ENCODE measurements at places on chromosomes 11 and 22. TPM values are rescaled to one million over a fixed set of nuclear protein-coding genes. Genes with fewer than 3 reads are reported as not detected.
A peak's percentile ranks its signal among the peaks of the same experiment; 100 is the strongest.

OR4A16 gene
- not detected for total RNA-seq

PKDREJ gene
- 0.09 TPM for total RNA-seq

- DNase-seq = no peak
These were observed 74.2 kb downstream of the DGCR2 start for GRCh38 chr22:19047993-19048392.

DNA sequence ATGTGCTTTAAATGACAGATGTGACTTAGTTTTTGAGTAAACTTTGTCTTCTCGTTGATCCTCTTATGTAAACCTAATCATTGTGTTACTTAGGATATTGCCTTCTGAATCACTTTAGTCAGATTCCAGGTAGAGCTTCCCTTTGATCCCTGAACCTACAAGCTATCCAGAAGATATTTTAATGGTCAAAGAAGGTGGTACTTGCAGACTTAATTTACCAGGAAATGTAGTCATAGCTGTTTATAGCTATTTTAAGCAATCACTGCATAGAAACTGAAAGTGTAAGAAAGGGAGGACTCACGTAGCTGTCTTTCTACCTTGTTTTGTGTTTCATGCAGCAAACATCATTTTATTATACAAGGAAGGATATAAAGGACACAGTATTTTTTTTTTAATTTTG is 189.5 kb downstream of the DDX10 start:
- no peak for DNase-seq

C22orf15 gene
- total RNA-seq = 0.81 TPM

OR6T1 gene
- not detected for total RNA-seq

GRCh38 chr11:103798026-103798425 is 238.4 kb upstream of the DDI1 start:
- DNase-seq = no peak

CEND1 gene
- total RNA-seq = 0.81 TPM

DNA sequence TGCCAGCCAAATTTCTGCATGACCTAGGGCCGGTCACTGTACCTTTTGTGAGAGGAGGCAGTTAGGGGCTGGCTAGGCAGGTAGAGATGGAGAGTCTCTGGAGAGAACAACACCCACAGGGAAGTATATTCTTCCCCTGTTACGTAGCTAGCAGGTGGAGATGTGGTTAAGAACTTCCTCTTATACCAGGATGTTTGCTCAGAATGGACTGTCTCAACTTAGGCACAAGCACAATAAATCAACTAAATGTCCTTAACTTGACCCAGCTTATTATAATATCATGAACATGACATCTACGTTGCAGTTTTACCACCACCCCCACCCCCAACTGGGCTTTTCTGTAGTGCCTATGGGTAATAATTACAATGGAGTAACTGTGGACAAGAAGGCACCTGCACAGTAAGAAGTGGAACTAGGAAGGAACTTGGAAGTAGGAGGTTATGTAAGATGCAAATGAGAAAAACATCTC is 60.7 kb upstream of the MPEG1 start:
- no peak for DNase-seq

OR5P2 gene
- total RNA-seq = not detected

NCAM1 gene
- total RNA-seq = 2.2 TPM

DNA sequence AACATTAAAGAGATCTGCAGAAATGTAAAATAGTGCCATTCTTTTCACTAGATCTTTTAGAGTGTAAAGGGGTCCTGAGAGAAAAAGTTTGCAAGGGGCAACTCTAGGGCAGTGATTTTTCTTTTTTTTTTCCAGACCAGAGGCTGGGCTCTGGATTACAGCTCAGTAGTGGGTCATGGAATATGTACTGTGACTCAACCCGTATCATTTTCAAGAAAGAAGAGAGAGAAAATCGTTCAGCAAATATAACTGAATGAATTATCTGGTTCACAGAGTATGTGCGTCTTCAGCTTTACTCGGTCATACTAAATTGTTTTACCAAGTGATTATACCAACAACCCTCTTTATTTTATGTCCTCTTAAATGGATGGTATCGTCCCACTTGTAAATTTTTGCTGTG is 3.8 kb downstream of the CEP57 start:
- DNase-seq = no peak

DNA sequence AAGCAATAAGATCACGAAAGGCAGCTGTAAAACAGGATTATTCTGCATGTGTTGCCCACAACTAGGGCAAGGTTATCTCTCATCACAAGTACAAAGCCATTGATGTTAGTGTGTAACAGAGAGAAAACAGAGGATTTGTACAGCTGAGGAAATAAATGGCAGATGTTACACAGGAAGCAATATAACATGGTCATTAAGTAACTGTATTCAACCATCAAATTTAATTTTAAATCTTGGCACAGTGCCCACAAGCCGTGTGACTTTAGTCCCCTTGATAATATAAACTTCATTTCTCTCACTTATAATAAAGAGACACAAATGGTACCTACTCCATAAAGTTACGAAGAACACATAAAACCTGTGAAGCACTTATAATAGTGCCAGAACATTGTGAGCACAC is 17.3 kb downstream of the OR51E2 start:
- DNase-seq = no peak

OR52I2 gene
- total RNA-seq = not detected

GNAZ gene
- total RNA-seq = 5.0 TPM

- DNase-seq = no peak
These were observed 1278.0 kb upstream of the CNTN5 start for GRCh38 chr11:97742717-97743116.

DNA sequence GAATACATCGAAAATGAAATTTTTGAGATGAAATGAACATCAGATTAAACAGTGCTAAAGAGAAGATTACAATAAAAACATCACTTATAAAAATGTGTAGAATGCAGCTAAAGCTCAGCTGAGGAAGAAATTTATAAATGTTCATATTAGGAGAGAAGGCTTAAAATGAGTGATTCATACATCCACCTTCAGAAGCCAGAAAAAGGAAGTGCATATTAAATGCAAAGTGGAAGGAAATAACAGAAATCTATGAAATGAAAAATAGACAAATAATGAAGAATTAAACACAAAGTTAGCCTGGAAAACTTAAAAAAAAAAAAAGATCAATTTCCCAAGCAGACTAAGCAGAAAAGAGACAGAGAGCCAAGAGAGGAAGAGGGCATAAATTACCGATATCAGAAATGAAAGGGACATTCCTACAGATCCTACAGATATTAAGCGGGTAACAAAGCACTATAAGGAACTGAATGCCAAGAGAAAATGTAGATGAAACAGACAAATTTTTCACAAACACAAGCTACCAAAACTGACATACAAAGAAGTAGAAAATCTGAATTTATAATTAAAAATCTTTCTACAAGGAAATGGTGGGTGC is 7.2 kb upstream of the MOB2 start:
- DNase-seq = no peak

DGAT2 gene
- total RNA-seq = 2.6 TPM

KCTD14 gene
- 12.5 TPM for total RNA-seq

APOL5 gene
- total RNA-seq = not detected

- peak; percentile 20 for DNase-seq
These were observed 12.6 kb upstream of the ANO1 start for GRCh38 chr11:70065318-70066135.

VSIG2 gene
- not detected for total RNA-seq

- no peak for DNase-seq
These were observed 195.1 kb upstream of the PLET1 start for GRCh38 chr11:112455791-112456190.

- DNase-seq = no peak
These were observed 257.1 kb upstream of the TENM4 start for GRCh38 chr11:79697905-79698304.

DNA sequence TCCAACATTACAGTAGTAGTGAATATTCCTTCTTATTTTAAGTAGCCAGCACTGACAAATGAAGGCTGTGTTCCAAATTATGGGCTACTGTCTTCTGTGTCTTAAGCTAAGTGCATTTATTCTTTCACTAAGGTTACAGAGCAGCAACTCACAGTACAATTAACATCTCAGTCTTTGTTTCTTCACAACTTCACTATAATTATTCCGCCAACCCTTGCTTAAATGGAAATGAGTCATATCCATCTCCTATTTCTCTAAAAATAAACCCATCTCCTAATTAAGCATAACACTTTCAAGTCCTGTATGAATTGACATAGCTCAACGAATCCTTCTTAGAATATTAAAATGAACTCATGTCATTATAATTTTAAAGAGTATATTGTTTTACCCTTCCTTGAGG is 6.7 kb downstream of the ETS1 start:
- no peak for DNase-seq

- peak; percentile 79 for DNase-seq
These were observed 1.5 kb upstream of the WNT11 start for GRCh38 chr11:76207642-76208401.

SHANK2 gene
- total RNA-seq = 22.1 TPM

ZFP91 gene
- total RNA-seq = 32.6 TPM

PCF11 gene
- 50.9 TPM for total RNA-seq

GRCh38 chr11:73249853-73250783 is 22.0 kb upstream of the P2RY6 start:
- DNase-seq = peak; percentile 21

GRCh38 chr11:363948-364761 is 5.1 kb upstream of the B4GALNT4 start:
- peak; percentile 87 for DNase-seq

DNA sequence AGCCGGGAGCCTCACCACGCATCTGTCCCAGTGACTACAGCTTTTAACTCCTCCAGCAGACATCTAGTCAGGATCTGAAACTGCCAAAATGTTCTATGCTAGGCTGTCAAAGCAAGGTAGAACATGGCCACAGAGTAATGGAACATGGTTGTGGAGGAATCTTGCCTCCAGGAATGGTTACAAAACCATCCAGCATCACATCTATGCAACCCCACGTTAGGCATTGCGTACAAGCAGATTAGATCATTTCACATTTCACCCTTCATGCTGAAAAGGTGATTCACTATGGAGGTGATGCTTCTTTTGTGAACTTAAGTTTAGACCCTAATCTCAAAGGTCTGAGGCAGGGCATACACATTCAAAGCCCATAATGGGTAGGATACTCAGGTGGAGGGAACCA is 103.0 kb downstream of the PARVA start:
- no peak for DNase-seq

GRCh38 chr11:6234387-6235107 is at the start of gene FHIP1B:
FHIP1B (minus strand) TSS chr11:6234636; CDS start chr11:6224516, 10,120 bp downstream.
- DNase-seq = peak; percentile 100

- no peak for DNase-seq
These were observed 7.3 kb upstream of the FUT4 start for GRCh38 chr11:94536386-94536785.

DNA sequence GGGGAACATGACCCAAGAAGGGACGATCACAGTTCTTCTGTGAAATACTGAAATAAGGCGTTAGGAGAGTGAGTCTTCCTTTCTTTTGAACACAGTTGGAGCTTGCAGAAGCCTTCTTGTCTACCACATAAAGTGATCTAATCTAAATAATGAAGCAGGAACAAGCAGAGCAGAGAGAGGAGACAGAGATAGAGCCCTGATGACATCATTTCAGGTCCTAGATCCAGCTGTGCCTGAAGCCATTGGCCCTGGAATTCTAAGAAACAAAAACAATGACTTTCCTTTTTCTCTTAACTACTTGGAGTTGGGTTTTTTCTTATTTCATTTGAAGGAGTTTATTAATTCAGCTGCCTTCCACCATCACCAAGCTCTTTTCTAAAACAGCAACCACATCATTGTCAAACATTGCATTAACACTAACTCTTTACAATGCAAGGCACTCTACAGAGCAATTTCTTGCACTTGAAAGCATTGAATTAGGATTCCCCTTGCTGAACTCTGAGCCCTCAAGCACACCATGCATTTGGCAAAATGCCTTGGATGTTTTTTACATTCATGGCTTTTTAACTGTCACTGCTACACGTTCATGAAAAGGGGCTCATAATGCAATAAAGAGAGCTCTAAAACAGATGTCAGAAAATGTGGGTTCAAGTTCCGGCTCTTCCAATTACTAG is 117.2 kb upstream of the TIMP3 start:
- no peak for DNase-seq

Data from H9 (cell line).